ENCODE measurements at places on chromosomes 12 and 14. TPM values are rescaled to one million over a fixed set of nuclear protein-coding genes. Genes with fewer than 3 reads are reported as not detected.

Gene TMCC3
- 19.9 TPM for total RNA-seq

Gene EEF1AKMT3
- total RNA-seq: 17.8 TPM

Gene SLC35F4
- not detected for total RNA-seq

Gene SPIC
- total RNA-seq: not detected

DNA sequence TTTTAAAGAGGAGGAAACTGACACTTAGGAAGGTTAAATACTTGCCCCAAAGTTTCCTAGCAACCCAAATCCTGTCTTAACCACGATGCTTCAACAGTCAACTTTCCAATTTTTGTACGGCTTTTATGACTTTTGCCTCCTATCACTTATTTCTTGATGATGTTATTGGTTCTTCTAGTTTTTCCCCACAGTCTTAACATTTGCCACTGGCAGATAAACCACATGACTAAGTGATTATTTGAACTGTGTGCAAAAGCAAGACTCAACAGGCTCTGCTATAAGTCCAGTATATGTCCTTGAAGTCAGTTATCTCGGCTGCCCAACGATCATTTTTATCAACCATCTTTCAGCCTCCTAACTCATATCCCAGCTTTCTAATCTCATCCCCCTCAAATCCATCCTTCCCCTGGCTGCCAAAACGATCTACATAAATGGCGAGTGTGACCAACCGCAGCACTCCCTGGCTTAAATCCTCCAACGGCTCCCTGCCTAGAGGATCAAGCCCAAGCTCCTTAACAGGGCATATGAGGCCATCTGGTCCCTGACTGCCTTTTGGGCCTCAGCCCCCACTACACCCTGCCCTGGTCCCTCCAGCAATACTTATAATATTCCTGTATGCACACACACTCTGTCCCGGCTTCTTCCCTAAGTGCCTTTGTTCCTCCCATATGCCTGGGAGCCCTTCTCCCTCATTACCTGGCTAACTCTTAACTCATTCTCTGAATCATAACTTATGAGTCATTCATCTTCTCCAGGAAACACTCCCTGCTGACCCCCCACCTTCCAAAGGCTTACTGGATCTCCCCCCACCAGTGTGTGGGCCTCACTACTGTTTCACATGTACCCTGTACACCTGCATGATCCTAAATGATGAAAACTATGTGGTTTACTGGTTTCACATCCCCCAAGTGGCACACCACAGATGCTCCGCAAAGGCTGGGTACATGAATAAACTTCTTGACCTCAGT, 8.8 kb downstream of the VPS37B start:
- H3K27me3 ChIP-seq: no peaks in the 10 kb centered on the region
- peaks cover 74% of the 10 kb centered on the region for H3K4me1 ChIP-seq
- peak overlapping the region; percentile 48 for H3K4me3 ChIP-seq
- H3K36me3 ChIP-seq: no peaks in the 10 kb centered on the region
- H3K27ac ChIP-seq: peak overlapping the region; percentile 97

GRCh38 chr12:124188561-124189405, 106.1 kb upstream of the RFLNA start:
- peaks cover 38% of the 10 kb centered on the region for H3K27me3 ChIP-seq
- DNase-seq: peak; percentile 74
- H3K27ac ChIP-seq: no peak overlapping the region
- no peak overlapping the region for H3K4me3 ChIP-seq
- H3K4me1 ChIP-seq: peaks cover 16% of the 10 kb centered on the region

- H3K27me3 ChIP-seq: no peaks in the 10 kb centered on the region
- H3K4me1 ChIP-seq: no peaks in the 10 kb centered on the region
- H3K36me3 ChIP-seq: peaks cover 2% of the 10 kb centered on the region
- DNase-seq: no peak
- no peak overlapping the region for H3K27ac ChIP-seq
- H3K4me3 ChIP-seq: no peak overlapping the region
Measured at GRCh38 chr14:61452452-61452851, 131.1 kb downstream of the PRKCH start.

GRCh38 chr14:105178069-105178867, 2.8 kb downstream of the NUDT14 start:
- no peaks in the 10 kb centered on the region for H3K27me3 ChIP-seq
- no peak overlapping the region for H3K4me3 ChIP-seq
- no peak overlapping the region for H3K27ac ChIP-seq
- no peaks in the 10 kb centered on the region for H3K36me3 ChIP-seq

DNA sequence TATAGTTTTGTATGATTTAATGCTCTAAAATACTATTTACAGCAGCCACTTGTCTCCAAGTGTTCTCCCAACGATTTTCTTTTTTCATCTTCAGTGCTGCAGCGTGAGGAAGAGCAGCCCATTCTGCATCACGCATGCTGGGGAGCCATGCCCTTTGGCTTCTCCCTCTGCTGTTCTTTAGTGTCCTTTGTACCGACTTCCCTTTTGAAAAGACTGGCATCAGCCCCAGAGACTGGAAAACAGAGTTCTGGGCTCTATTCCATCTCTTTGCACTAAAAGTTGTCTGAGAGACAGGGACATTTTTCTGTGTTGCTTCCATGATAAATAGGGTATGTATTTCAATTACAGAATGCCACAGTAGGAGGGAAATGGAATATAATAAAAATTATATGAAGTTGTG, 105.1 kb downstream of the RERG start:
- H3K27me3 ChIP-seq: no peaks in the 10 kb centered on the region
- H3K4me3 ChIP-seq: no peak overlapping the region
- no peak overlapping the region for H3K27ac ChIP-seq

GRCh38 chr12:97680751-97681150, 218.1 kb downstream of the RMST start:
- H3K4me3 ChIP-seq: no peak overlapping the region
- H3K36me3 ChIP-seq: no peaks in the 10 kb centered on the region
- DNase-seq: no peak
- no peaks in the 10 kb centered on the region for H3K27me3 ChIP-seq

GRCh38 chr12:104083769-104084475, 19.6 kb downstream of the HCFC2 start:
- H3K4me1 ChIP-seq: no peaks in the 10 kb centered on the region
- DNase-seq: no peak
- H3K27ac ChIP-seq: no peak overlapping the region
- H3K36me3 ChIP-seq: no peaks in the 10 kb centered on the region
- no peak overlapping the region for H3K4me3 ChIP-seq

DNA sequence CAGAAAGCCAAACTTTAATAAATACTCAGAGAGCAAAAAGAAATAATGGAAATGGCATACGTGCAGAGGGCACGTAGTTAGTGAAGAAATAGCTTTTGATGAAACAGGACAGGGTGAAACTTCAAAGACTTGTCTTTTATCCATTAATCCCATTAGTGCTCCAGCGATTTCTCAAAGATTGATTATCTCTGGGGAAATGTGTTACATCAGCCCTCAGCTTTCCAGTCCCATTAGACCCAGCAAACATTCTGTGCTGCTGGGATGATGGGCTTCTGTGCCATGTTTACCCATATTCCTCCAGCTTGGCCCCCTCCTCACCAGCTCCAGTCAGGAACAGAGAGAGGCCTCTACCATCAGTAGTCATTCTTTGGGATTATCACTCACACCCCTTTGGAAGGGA, 113.1 kb downstream of the CACNA1C start:
- H3K4me1 ChIP-seq: no peaks in the 10 kb centered on the region
- no peak overlapping the region for H3K27ac ChIP-seq
- no peak for DNase-seq
- H3K27me3 ChIP-seq: peaks cover 69% of the 10 kb centered on the region
- H3K36me3 ChIP-seq: no peaks in the 10 kb centered on the region

DNA sequence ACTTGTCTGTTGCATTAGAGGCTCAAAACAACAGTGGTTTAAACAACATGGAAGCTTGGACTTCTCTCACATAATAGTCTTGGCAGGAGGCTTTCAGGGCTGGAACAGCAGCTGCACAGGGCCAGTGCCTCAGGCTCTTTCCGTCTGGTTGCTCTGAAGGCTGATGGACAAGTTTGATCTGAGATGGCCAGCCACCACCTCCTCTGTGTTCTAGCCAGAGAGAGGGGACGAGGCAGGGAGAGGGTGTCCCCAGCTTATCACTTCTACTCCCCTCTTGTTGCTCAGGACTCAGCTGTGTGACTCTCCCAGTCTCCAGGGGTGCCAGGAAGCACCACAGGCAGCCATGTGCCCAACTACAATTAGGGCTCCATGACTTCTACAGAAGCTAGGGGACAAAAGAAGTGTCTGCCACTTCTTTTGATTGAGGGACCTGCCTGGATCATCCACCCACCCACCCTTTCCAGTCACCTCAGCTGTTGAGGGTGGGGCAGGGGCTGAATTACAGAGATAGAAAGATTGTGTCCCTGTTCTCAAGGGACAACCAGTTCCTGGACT, 46.6 kb downstream of the SMIM41 start:
- no peak overlapping the region for H3K27ac ChIP-seq
- no peaks in the 10 kb centered on the region for H3K4me1 ChIP-seq
- no peaks in the 10 kb centered on the region for H3K36me3 ChIP-seq
- no peak for DNase-seq
- no peaks in the 10 kb centered on the region for H3K27me3 ChIP-seq
- no peak overlapping the region for H3K4me3 ChIP-seq

DNA sequence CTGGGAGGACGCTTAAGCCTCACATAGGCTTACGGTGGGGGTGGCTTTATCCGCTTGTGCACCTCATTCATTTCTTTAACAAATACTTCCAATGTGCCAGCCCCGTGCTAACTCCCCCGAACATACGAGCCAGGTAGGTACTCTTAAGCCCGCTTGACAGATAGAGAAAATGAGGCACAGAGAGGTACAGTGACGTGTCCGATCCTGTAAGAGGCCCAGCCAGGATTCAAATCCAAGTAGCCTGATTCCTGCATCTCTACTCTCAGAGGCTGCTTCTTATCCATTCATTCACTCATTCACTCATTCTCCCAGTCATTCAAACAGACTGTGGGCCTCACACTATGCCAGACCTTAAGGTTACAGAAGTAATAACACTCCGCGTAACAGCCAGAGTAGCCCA, 477 bp downstream of the OAS3 start:
- H3K4me3 ChIP-seq: peak overlapping the region; percentile 73
- H3K27me3 ChIP-seq: no peaks in the 10 kb centered on the region
- no peak for DNase-seq
- no peak overlapping the region for H3K27ac ChIP-seq

Measured in PC-9 (cell line).